ENCODE measurements at places on chromosomes 13 and 19.

DNA sequence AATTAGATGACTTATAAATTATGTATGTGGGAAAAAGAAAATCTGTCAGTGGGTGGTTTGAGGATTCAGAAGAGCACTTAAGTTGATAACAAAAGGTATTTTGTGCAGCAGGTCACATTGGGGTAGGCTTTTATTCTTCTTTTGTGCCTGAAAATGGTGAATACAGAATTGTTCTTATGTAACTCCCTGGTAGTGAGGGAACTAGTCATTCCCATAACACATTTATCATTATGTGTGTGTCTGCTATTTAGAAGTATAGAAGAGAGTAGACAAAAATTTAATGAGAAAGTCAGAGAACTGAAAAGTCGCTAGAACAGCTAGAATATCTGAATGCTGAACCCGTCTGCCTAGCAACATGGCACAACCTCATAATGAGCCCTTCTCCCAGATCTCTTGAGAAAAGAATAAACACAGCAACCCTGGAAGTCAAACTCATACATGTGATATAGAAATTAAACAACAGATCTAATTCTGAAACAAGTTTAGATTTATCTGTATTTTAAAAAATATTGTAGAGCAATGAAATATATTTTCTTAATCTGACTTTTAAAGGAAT, 111.8 kb upstream of the EDNRB start:
- DNase-seq: no peak

DNA sequence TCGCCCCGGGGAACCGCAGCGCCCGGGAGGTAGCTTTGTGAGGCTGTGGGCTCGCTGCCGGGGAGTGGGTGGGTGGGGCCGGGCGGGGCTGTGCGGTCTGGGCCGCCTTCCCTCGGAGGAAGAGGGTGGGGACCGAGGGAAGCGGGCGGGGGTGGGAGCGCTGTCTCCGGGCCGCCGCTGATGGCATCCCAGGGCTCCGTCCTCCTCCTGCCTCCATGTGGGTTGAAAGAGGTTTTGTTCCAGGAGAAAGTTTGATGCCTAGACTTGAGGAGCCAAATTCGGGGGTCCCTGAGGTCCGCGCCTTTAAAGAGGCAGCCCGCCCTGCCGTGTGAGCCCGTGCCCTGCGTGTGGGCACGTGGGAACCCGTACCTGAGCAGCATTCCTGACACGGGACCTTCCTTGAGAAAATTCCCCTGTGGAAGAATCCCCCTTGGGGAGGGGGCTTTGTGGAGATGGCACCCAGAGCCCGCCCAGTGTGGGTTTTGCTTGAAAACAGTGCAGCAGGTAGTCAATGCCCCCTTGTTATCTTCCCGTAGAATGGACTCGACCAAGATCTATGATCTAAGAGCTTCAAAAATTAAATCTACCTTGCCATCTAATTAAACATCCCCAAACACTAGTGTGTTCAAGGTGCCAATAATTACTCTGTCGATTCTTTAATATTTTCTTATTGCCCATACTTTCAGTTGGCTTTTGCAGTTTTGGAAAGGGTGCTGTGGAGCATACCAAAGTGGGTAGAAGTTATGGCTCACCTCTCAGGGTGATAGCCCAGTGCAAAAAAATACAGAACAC, 107.8 kb downstream of the RXFP2 start:
- peak; percentile 34 for DNase-seq

- DNase-seq: no peak
Observed at GRCh38 chr19:28142258-28142657, 1070.7 kb downstream of the UQCRFS1 start.

GRCh38 chr13:98041081-98041820, 87.8 kb downstream of the IPO5 start:
- DNase-seq: peak; percentile 15

- DNase-seq: peak; percentile 48
Observed at GRCh38 chr19:10612499-10613119, 12.7 kb upstream of the SLC44A2 start.

DNA sequence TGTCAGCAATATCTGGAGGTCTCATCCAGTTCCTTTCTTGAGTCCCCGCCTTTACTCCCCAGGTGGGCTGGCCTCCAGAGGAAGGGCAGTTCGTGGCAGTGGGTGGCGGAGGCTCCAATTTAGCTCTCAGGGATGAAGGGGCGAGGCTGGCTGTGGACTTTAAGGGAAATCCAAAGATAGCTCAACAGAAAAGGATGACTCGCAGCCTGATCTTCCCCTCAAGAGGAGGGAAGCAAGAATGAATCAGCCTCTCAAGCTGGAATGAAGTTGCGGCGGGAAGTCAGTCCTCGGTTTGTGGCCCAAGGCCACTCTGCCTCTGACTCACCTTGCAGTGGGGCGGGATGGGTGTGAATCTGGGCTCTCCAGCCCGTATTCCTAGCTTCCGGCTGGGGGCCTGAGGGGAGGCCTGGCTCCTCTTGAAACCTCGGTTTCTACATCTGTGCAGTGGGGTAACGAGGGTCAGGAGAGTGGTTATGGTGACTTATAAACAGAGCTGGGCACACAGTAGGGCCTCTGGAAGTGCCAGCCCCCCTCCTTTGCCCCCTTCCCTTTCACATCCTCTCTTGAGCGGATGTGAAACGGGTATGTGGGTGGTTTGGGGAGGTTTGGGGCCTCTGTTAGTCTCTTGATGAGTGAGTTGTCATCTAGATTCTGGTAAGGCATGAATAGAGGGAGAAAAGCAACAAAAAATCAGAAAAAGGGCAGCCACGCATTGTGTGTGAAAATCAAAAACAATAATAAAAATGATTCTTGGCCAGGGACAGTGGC, 10.5 kb upstream of the SMG9 start:
- peak; percentile 86 for DNase-seq

- DNase-seq: peak; percentile 46
Observed at GRCh38 chr19:2636897-2637683, 65.4 kb downstream of the GNG7 start.

DNA sequence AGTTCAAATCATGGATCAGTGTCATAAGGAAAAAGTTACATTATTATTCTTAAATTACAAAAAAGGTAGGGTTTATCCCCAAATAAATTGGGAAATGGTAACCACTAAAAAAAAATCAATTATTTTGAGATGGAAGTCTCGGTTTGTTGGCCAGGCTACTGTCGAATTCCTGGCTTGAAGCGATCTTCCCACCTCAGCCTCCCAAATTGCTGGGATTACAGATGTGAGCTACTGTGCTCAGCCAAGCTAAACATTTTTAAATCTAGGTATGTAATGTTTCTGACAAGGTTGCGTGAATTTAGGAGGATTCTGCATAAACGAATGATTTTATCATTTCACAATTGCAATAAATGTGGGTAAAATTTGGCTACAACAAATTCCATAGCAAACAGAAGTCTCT, 2.0 kb downstream of the NAA16 start:
- DNase-seq: no peak

- no peak for DNase-seq
Observed at GRCh38 chr13:54657588-54657987, 1629.0 kb downstream of the OLFM4 start.

DNA sequence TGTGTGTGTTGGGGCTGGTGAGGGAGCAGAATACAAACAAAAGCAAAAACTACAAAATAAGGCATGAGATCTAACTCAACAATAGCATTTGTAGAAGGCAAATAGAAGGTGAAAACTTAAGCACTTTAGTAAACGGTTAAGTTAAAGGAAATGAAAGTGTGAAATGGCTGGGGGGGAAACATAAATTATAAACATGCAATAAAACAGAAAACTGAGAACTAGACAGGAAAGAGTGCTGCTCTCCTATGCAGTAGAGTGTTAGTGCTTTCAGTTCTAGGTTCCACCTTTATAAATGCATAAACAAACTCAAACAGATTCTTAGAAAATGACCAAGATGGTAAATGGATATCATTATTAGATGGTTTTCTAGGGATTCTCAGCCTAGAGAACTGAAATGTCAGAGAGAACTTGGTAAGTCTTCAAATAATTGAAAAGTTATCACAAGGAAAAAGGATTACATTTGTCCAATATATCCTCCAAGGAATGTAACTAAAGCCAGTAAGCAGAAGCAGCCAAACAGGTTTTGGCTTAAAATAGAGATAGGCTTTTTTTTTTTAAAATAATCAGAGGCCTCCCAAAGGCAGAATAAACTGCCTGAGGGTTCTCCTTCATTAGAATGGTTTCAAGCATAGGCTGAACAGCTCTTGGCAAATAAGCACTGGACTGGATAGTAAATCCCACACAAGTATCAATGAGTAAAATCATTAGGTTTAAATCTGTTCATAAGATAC, 23.3 kb downstream of the RBM26 start:
- peak; percentile 71 for DNase-seq

GRCh38 chr13:38415233-38415632, 65.6 kb downstream of the UFM1 start:
- DNase-seq: no peak

DNA sequence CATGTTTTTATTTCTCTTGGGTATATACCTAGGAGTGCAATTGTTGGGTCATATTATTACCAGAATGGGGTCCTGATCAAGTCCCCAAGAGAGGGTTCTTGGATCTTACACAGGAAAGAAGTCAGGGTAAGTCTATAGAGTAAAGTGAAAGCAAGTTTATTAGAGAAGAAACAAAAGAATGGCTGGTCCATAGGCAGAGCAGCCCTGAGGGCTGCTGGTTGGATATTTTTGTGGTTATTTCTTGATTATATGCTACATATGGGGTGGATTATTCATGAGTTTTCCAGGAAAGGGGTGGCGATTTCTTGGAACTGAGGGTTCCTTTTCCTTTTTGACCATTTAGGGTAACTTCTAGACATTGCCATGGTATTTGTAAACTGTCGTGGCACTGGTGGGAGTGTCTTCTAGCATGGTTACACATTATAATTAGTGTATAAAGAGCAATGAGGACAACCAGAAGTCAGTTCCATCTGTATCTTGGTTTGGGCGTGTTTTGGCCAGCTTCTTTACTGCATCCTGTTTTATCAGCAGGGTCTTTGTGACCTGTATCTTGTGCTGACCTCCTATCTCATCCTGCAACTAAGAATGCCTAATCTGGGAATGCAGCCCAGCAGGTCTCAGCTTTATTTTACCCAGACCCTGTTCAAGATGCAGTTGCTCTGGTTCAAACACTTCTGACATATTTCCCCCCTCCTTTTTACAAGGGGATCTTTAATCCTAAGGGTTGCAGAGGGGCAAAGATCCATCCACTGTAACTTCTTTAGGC, 41.1 kb downstream of the CEACAM1 start:
- DNase-seq: no peak

DNA sequence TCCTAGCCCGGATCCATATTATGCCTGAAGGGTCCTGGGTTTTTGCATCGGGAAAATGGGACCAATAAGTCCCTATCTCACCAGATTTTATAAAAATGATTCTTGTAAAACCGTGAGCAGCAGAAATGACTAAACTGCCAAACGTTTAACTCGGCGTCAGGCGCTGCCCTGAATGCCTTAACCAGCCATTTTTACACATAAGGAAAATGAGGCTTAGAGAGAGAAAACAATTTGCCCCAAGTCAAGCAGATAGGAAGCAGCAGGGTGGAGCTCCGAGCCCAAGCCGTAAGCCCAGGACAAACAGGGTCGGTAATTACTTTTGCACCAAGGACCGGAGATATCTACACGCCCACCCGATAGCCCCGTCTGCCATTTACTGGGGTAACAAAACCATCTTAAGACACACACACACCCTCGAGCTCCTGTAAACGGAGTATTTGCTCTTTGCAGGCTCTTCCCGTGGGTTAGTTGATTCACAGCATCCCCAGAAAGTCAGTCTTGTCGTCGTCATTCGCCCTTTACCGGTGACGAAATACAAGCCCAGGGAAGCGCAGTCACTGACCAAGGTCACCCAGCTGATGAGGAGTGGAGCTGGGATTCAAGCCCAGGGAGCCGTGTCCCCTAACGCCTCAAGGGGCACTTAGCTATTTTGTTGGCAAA, 16.0 kb upstream of the MRI1 start:
- peak; percentile 26 for DNase-seq

DNA sequence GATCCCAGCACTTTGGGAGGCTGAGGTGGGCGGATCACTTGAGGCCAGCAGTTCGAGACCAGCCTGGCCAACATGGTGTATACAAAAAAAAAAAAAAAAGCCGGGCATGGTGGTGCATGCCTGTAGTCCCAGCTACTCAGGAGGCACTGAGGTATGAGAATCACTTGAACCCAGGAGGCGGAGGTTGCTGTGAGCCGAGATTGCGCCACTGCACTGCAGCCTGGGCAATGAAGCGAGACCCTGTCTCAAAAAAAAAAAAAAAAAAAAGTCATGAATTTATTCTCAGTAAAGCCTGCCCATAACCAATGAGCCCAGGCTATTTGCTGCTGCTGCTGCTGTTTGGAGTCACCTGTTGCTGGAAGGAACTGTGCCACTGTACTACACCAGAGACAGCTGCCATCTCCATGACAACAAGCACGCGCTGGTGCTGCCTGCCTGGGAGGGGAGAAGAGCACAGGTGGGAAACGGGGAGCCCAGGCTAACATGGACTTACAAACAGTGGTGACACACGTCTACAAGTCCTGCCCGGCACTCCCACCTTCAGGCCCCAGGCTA, 11.3 kb downstream of the ZFR2 start:
- DNase-seq: peak; percentile 16

- DNase-seq: peak; percentile 59
Observed at GRCh38 chr19:56324436-56324835, 9.8 kb upstream of the ZSCAN5A start.

DNA sequence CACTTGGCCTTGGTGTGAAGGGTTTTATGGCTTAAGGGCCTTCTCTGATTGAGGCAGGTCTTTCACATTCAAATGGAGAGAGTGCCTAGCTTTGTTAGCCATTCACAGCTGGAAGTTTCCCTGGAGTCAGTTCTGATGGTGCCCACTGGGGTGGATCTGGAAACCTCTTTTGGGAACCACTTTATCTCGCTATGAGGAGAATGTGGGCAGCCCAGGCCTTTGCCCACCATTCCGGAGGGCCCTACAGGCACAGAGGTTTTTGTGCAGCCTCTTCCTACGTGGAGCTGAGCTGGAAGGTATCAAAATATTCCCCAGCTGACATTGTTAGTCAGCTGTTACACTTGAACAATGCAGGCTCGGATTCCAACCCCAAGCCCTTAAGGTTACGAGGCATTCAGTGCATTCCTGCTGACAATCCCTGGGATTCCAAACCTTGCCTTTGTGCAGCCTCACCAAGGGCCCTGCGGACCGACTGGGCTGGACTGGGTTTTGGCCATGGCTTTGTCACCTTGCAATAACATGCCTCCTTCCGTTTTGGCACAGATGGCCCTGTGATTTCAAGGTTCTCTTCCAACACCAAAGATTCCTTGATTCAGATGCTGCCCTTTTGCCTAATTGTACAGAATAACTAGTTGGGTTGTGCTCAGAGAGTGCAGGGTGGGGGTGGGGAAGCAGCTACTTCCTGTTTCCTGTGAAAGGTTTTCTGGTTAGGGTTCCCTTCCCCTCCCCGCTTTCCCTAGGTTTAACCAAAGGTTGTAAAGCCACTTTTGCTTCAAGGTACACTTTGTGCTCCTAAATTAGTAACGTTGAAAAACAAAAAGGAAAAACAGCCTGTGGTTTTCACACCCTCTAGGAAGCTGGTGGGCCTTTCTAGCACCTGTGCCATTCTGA, 27.0 kb downstream of the SAE1 start:
- DNase-seq: peak; percentile 36

DNA sequence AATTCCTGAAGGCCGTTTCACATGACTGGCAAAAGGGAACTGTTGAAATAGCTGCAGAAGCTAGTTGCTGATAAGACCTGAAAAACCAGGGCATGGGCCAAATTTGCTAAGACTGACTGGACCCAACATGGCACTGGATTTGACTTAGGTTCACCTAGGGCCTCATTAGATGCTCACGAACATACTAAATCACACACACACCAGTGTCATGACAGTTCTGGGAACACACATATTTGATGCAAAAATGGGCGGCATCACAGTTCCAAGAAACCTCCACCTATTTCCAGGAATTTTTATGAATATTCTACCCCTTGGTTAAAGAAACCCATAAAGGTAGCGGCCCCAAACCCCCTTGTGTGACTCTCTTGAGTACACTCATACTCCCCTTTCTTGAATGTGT, 99.6 kb upstream of the OBI1 start:
- no peak for DNase-seq
